ENCODE measurements at places on chromosomes 16 and 17.

DNA sequence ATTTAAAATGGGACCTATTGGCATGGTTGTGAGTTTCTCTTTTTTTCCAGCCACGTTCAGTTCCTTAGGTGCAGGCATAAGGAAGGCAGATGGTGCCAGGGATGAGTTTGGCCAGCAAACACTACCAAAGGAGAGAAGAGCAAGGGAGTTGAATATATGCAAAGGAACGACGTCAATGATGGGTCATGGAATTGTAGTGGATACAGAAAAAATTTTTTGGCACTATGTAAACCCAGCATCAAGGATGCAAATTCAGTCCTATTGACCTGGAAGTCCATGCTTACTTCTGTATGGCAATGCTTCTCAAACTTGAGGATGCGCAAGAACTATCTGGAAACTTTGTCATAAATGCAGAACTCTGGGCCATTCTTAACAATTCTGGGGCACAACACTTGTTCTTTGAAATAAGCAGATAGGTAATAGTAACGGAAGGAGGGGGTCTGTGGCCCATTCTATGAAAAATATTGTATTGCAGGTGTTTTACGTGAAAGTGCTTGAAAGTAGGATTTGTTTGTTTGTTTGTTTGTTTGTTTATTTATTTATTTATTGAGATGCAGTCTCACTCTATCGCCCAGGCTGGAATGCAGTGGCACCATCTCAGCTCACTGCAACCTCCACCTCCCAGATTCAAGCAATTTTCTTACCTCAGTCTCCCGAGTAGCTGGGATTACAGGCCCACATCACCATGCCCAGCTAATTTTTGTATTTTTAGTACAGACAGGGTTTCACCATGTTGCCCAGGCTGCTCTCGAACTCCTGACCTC, 18.0 kb downstream of the APOH start:
- no peak for DNase-seq

DNA sequence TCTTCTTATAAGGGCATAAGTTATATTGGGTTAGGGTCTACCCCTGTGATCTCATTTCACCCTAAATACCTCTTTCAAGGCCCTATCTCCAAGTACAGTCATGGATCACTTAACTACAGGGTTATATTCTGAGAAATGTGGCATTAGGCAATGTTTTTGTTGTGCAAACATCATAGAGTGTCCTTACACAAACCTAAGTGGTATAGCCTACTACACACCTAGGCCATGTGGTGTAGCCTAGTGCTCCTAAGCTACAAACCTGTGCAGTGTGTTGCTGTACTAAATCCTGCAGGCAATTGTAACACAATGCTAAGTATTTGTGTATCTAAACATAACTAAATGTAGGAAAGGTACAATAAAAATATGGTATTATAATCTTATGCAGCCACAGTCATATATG, 18.0 kb downstream of the CLEC3A start:
- no peak for DNase-seq

DNA sequence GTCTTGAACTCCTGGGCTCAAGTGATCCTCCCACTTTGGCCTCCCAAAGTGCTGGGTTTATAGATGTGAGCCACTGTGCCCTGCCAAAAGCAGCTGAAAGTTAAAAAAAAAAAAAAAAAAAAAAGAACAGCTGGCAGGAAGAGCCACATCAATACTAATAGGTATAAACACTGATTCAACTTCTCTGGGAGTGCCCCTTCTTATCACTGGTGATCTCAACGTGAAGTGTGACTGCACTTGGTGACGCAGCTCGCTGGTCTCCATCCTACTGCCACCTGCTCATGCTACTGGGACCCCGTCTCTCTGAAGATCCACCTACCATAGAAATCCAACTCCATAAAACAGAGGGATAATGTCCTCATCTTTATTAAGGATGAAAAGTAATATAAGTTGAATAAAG, 40.8 kb downstream of the RNF157 start:
- no peak for DNase-seq

GRCh38 chr17:82216301-82217119, 3.9 kb upstream of the CCDC57 start:
- DNase-seq, result no peak

- DNase-seq, result no peak
Measured at GRCh38 chr17:78737332-78737731, 44.7 kb downstream of the CYTH1 start.

DNA sequence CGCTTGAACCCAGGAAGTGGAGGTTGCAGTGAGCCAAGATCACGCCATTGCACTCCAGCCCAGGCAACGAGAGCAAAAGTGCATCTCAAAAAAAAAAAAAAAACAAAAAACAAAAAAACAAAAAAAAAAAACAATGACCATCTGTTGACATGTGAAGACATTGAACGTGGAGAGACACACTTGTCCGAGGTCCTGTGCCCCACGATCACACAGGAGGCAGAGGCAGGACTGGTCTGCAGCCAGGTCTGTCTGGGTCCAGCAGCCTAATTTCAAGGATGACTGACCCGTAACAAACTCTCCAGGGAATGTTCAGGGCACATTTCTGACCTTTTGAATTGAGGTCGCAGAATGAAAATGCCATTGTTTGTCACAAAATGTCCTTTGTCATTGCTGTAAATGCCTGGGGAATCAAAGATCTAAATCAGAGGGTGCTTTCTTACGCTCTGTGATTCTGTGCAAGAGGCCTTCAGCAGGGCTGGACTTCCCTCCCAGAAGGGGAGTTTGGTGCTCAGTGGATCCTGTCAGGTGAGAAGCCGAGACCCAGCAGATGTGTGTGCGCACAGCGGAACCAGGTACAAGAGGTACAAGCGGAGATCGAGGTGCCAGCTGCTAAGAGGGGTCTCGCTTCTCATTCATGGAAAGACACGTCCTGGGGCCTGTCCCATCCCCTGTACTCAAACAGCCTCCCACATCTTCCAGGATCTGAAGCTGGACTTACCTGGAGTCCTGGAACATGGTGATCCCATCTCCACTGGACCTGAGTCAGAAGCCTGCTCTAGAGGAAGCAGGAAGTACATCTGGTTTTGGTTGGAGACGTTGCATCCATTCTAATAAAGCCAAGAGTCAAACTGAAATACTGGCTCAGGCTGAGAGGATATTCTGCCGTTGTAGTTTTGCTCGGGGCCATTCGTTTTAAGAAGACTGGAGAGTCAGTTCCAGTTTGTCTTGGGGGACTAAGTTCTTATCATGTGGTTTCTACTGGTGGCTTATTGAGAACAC, 95.8 kb downstream of the IRF8 start:
- no peak for DNase-seq

DNA sequence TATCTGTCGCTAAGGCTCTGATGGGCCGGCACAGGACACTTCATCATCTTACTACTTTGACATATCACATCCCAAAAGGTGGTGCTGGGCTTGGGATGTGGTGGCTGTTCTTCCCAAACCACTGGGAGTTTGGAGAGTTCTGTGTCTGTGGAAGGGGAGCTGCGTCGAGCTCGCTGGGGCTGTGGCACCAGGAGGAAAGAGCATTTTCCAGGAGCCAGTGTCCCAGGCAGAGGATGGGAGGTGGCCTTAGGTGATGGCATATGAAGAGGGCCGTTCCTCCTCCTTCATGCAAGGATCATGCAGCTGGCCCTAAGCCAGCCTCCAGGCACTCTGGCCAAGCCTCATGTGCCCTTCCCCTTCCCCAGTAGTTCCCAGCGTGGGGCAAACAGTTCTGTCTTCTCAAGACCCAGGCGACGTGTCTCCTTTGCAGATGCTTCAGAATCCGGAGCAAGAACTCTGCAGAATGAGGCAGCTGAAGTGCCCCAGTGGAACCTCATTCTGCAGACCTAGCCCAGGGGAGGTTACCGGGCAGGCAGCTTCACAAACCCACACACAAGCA, 89.4 kb upstream of the TNRC6C start:
- no peak for DNase-seq

GRCh38 chr17:80317706-80317980, 57.0 kb downstream of the RNF213 start:
- DNase-seq, result no peak

DNA sequence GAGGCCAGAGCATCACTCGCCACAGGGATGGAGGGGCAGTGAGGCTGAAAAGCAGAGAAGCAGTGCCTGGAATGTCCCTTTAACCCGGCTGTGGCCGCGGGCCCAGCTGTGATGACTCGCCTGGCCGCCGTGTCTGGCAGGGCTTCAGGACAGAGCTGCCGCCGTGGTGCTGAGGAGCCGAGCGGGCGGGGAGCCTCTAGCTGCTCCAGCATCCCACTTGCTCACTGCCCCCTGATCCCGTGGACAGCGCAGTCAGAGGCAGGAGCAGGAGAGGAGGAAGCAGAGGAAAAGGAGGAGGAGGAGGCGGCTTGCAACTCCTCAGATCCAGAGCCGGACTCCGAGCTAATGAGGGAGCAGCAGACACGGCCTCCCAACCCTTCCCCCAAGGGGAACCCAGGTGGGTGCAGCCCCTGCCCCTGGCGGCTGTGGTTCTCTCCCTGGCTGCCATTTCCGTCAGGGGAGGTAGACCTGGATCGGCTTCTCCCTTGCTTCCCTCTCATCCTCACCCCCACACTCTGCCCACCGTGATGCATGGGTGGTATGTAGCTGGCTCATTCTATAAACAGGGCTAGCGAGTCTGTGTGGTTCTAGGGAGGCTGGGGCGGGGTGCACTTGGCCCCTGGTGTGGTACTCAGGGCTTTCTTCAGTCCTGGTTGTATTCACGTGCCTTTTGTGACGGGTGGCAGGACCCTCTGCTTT, 165.7 kb downstream of the CMIP start:
- DNase-seq, result no peak

DNA sequence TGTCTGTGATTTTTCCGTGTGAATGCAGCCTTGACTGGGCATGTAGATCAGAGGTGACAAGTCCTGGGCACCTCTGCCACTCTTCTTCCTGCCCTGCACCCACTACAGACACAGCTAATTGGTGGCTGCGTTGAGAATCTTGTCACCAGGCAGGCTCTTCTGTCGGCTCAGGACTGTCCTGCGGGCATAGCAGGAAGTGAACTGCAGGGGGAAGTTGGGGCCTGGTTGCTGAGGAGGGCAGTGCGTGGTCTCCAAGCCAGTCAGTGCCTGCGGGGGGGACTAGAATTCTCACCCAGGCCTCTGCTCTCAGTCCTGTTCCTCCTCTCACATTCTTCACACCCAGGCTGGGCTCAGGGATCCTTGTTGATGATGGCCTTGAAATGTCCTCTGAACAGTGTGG, 50.5 kb downstream of the JPH3 start:
- DNase-seq, result no peak

- no peak for DNase-seq
Measured at GRCh38 chr17:41868568-41868967, 3.3 kb upstream of the KLHL11 start.

DNA sequence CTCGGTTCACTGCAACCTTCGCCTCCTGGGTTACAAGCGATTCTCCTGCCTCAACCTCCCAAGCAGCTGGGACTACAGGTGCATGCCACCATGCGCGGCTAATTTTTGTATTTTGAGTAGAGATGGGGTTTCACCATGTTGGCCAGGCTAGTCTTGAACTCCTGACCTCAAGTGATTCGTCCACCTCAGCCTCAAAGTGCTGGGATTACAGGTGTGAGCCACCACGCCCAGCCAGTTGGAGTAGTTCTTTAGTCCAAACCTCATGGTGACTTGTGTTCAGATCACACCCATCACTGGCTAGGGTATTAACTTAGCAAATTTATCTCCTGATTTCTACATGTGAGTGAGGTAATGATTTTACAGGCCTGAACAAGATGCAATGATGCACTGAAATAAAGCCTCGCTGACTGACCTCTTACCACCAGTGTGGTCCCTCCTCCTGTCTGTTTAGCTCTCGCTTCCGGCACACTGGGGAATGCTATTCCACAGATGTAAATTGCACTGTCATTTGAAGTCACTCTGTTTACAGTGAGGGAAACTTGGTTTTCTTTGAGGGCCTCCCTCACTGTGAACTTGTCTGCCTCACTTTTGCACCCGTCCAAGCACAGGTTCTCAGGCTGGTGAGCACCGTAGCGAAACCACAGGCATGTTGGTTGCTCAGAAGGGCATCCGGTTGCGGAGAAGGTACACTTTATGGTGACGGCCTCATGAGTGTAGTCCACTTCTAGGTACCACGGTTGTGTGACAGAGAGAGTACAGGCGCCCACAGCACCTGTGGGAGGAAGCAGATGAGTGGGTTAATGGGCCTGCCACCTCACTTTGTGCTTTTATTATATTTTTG, 5.5 kb downstream of the IGSF6 start:
- DNase-seq, result no peak

- DNase-seq, result peak; percentile 97
Measured at GRCh38 chr17:48052956-48053757, 5.0 kb downstream of the NFE2L1 start.

DNA sequence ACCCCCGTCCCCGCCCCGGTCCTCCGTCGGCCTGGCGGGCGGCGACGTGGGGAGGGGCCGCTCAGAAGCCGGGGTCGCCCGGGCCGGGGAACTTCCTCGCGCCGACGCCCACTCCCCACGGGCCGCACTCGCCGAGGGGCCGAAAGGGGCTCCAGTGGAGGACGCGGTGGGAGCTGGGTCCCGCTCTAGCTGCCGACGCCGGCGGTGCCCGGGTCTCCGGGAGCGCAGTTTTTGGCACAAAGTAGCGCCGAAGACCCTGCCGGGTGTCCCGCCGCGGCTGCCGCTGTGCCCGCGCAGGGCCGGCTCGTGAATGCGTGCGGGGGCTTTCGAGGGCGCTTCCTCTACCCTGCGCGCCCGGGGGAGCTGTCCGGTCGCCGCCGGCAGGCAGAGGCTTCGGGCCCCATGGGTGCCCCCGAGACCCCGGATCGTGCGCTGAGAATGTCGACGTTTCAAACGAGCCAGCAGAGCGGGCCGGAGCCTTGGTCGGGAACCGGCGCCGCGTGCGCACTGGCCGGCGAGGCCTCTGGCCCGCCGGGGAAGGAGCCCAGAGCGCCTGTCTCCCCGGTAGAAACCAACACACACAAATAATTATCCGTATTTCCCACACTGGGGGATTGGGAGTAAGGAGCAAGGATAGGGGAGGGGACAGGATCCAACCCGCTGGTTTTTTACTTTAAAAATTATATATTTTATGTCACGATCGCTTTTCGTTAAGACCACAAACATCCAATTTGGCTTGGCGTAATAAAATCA, 46.6 kb upstream of the SLC38A10 start:
- DNase-seq, result no peak

DNA sequence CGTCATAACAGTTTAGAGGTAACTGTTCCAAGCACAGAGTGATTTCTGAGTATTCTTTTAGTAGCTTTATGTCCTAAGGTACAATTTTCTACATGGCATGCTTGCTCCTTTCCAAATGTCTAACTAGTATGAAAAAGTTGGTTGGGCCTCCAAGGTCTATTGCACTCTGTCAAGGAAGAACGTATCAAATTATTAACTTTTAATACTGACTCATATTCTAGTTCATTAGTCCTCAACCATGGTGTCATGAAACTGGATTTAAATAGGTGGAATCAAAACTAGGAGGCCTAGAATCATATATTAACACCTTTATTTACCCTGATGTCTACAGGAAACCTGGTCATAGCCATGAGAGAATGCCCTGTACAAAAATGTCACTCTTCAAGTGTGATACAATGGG, 61.4 kb downstream of the STH start:
- no peak for DNase-seq

Measured in NCI-H510A treated with DMSO at 0.1 percent for 48 hours (cell line).